ENCODE measurements at places on chromosomes 3 and 15.

DNA sequence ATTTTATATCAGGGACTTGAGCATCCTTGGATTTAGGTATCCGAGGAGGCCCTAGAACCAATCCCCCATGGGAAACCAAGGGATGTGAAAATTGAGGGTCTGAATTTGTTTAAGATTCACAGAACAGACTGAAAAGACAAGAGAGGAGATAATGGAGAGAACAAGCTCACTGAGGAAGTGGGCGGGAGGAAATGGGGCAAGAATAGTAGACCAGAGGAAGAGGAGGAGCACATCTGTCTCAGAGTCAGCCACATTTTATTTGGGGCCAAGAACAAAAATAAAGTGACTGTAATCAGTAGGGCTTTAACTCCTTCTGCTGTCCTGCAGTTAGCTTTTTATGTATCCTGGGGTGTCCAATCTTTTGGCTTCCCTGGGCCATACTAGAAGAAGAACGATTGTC lies 63.8 kb downstream of the BLM start:
- DNase-seq, result no peak

DNA sequence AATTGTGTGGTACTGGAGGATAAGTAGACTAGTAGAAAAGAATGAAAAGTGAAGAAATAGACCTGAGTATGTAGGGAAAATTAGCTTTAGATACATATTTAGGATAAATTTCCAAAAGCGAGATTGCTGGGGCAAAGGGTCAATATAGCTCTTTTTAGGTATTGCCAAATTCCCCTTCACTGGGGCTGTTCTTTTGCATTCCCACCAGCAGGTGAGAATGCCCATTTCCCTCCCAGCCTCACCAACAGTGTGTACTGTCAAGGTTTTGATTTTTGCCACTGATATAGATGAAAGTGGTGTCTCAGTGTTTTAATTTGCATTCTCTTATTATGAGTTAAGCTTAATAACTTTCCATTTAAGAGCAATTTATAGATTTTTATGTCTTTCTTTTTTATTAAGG lies 35.7 kb upstream of the BHLHE40 start:
- DNase-seq, result no peak

- DNase-seq, result no peak
Observed at GRCh38 chr15:89912145-89912673, 543 bp downstream of the ARPIN start.

- DNase-seq, result no peak
Observed at GRCh38 chr3:122331886-122332285, 6.8 kb downstream of the CSTA start.

- DNase-seq, result no peak
Observed at GRCh38 chr3:129005526-129006303, 4.6 kb downstream of the EFCC1 start.

GRCh38 chr15:87896936-87897335 lies 359.6 kb downstream of the NTRK3 start:
- no peak for DNase-seq

DNA sequence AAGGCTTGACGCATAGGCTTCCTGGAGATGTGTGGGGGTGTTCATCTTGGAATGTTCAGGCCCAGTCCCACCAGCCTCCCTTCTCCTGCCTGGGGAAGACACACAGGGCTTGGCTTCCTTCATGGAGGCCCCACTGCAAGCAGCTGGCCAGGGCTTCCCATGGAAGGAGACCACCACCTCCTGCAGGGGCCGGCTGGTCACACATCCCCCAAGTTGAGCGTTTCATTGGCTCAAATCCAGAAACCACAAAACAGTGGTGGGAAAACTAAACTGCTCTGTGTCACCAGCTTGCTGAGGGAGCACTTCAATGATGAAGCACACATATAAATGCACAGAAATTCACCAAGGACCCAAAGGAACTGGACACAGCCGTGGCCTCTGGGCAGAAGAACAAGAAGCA lies 8.3 kb downstream of the IQSEC1 start:
- no peak for DNase-seq

- DNase-seq, result no peak
Observed at GRCh38 chr15:76340198-76340802, 3.7 kb downstream of the ISL2 start.

- DNase-seq, result no peak
Observed at GRCh38 chr3:172388412-172389078, 59.7 kb downstream of the GHSR start.

DNA sequence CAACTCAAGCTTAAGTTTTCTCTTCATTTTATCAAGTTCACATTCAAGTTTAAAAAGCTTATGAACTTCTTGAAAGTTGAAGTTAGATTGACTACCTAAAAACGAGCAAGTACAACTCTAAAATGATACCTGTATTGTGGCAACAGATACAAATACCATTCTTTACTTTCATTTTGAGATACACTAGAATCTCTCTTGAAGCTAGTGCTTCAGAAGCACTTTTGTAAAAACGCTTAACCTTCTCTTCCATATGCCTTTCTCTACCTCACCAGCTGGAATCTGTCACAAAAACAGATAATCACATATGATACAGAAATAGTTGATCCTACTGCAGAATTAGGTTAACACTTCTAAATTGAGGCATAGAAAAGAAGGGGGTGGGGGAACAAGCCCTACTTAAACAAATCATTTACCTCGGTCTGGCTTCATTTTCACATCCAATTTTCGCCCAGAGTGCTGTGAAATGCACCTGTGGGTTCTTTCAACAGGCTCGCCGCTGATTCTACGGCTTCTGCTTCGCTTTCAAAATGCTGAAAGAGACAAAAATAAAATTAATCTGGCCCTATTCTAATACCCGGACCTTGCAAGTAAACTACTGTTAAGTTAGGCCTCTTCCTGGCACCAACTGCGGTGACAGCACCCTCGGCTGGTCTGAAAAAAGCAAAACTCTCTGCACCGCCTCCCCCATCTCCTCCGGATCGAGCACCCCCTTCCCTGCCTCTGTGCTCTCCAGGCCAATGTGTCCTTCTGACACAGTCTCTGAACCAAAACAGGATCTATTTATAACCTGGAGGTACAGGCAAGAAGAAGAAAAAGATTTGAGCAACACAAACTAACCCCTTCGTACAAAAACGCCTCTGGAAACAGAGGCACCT lies 1.4 kb downstream of the ATOSA start:
- peak; percentile 8 for DNase-seq

DNA sequence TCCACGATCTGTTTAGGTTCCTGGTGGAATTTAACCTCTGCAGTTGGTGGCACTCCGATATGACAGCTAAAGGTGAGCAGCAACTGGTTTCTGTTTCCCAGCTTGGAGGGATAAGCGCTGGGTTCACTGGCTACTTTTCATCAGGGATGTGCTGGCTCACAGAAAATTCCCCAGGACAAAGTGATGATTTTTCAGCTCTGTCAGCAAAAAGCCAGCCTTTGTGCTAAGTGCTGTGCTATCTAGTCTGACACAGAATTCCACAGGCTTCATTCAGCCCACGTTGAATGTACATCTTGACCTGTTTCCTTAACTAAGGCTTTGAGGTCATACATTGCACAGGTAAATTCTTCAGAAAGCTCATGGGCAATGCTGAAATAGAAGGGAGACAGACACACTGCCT lies 81.5 kb upstream of the LRTM1 start:
- DNase-seq, result no peak

DNA sequence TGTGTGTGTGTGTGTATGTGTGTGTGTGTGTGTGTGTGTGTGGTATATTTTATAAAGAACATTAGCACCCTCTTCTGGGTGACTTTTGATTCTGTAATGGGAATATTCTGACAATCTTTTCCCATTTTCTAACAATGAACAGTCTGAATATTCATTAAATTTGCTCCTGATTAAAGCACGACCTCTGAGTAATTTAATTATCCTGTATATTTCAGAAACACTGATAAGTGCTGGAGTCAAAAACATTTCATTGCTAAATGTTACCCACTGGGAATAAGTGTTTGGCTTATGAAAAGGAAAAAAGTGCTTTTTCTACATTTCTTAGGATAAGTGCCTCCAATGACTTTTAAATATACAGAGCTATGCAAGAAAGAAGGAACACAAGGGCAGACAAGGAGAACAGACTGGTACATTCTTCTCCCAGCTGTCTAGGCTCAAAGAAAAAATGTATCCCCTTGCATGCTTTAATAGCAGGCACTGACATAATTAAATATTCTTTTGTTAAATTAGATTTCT lies 32.3 kb upstream of the SYNPR start:
- no peak for DNase-seq

- no peak for DNase-seq
Observed at GRCh38 chr3:194001-194400, 2.6 kb upstream of the CHL1 start.

GRCh38 chr3:102054543-102055080 lies 205.3 kb downstream of the NFKBIZ start:
- DNase-seq, result no peak

GRCh38 chr15:63256433-63257274 lies 20.8 kb upstream of the APH1B start:
- no peak for DNase-seq

- DNase-seq, result no peak
Observed at GRCh38 chr15:38895326-38896255, 331.0 kb upstream of the RASGRP1 start.

DNA sequence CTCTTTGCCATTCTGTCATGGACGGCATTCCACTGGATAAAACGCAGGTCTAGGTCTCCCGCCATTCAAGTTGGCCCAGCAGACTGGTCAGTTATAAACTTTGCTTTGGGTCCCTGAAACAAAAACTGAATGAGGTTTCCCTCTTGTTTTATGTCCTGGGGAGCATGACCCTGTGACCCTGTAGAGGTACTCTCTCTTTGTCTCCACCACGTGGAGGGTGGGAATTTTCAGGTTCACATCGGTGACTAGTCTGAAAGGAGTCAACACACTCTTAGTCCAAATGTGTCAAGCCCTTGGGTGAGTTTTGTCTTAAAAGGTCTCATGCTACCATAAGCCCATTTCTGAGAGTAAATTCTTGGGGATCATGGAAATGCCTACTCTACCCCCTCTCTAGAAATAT lies 139.9 kb downstream of the PLCH1 start:
- no peak for DNase-seq

DNA sequence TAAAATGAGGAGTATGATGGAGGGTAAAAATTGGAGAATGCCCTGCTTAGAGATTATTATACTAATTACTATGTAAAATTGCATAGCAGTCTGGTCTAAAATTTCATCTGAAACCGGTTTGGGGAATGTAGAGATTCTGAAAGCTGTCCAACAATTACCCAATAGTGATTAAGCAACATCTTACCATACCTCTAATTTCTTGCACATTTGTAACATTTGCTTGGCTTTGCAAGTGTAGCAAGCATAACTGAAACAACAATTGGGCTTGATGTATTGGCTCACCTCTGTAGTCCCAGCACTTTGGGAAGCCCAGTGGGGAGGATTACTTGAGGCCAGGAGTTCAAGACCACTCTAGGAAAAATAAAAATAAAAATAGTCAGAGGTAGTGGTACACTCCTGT lies 17.4 kb downstream of the AADACL2 start:
- DNase-seq, result no peak

GRCh38 chr15:23073890-23074646 lies 34.7 kb upstream of the TUBGCP5 start:
- DNase-seq, result no peak

- no peak for DNase-seq
Observed at GRCh38 chr3:170584585-170585007, 1.3 kb downstream of the SLC7A14 start.

GRCh38 chr3:55661141-55661540 lies 174.0 kb upstream of the WNT5A start:
- no peak for DNase-seq

- no peak for DNase-seq
Observed at GRCh38 chr3:53155760-53156159, 5.2 kb upstream of the PRKCD start.

DNA sequence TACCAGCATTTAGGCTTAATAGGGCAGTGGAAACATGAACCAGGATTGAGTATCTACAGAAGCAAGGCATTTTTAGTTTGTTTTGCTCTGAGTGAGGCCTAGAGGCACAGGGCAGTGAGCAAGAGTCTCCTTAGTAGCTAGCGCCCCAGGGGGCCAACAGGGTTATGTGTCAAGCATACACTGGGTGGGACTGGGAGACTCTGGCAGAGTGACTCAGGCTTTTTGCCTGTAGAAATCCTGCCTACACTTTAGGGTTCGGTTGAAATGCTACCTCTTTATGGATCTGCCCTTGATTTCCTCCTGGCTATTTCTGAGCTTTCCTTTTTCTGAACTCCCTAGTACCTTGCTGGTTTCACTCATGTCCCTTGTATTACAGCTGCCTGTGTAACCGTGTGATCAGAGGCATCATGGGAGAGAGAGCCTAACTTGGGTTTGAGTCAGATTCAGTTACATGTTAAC lies 72.2 kb downstream of the TOP2B start:
- peak; percentile 31 for DNase-seq

DNA sequence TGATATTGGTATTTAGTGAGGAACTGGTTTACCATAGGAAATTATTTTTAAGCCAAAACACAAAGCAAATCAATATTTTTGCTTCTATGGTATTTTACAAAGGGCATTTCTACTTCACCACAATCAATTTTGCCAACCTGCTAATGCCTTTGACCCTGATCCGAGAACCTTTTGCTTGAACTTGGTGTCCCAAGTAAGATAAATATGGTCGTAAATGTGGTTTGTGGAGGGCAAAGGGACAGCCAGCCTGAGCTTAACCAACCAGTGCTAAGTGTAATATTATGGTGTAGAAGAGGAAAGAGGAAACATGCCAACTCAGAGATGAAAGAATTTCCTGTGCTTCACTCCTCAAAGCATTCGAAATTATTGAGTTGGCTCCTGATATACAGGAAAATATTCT lies 148.4 kb downstream of the C3orf38 start:
- no peak for DNase-seq

DNA sequence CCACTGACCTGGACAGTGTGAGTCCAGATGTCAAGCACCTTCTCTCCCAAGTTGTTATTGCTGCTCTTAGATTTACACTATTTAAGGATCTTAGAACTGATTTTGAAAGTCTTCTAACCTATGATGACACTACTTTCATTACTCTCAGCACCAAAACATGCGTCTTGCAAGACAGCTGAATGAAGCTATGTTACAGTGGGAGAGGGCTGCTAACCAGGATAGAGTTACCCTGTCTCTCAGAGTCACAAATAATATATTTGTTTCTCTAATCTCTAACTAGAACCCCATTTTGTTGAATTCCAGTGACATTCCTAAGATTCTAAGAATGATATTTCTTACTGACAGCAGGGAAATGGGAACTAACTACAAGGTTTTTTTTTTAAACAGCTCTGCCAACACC lies 455.5 kb downstream of the MAGI1 start:
- DNase-seq, result no peak

All from thoracic aorta (tissue), 2 donors.